Stimulated activated CD4-positive, alpha-beta T cell treated with anti-CD3 and anti-CD28 coated beads, TNF-alpha, amount 100 ng/mL, for 48 hours (primary cell): ENCODE measurements at places on chromosomes 5 and 9.
A peak's percentile ranks its signal among the peaks of the same experiment; 100 is the strongest.

DNA sequence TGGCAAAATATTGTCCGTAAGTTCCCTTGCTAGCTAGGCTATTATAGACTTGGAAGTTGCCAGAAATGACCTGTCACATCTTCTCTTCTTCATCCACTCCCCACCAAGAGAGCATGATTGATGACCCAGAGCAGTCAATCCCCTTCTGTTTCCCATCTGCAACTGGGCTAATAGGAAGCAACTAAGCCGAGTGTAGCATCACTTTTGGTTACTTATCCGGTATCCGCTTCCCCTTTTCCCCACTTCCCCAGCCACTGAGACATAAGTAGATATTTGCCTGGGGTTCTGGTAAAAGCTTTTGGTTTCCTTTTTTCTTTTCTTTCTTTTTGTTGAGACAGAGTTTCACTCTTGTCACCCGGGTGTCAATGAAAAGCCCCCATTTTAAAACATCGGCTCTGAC is 29.4 kb upstream of the LIFR start:
- DNase-seq: no peak

DNA sequence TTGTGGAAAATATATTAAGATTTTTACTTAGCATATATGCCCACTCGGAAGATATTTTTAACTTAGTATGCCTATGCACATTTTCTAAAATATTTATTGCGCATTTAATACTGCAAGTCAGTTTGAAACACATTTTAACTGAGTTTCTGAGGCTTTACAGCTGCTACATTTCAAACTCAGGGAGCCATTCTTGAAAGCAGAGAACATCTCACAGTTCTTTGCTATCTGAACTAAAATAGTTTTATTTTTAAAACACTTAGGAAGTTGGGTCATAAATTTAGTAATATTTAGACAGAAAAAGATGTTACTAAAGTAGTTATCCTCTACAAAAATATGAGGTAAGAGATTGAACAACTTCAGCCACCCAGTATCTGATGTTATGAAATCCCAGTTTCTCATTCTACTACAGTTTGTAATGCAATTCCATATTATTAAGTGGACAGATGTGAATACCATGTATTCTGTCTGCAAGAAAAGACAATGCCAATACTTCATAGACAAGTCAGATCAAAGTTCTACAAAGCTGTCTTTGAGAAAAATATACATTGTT is 409.9 kb upstream of the EDIL3 start:
- no peak for DNase-seq

GRCh38 chr5:173624282-173624681 is 7.8 kb upstream of the BOD1 start:
- no peak for DNase-seq

GRCh38 chr5:111234125-111234524 is 9.9 kb downstream of the CAMK4 start:
- DNase-seq: no peak

- no peak for DNase-seq
Observed at GRCh38 chr9:130940027-130940549, 1.0 kb upstream of the FIBCD1 start.

DNA sequence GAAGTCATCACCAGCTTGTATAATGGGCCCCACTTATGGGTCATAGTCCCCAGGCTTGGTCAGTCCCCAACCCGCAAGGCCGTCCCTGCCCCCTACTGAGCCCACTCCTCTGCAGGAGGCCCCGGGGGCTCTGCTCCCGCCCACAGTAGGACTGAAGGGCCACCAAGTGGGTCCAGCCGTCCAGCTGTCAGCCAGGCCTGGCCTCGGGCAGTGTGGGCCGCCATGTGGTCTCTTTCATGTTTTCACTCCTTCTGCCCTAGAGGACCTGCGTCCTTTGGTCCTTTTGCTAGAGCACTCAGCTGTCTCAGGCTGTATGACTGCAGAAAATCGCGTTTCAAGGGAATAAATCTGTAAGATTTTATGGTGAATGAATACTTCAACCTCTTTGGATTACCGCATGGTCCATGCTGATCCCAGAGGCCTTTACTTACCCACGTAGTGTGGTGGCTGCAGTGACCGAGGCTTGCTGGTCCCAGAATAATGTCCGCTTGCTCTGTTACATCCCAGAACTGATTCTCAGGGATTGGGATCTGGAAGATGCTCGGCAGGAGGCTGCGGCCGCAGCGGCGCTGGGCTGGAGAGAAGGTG is 105.7 kb upstream of the FAM120A start:
- no peak for DNase-seq

DNA sequence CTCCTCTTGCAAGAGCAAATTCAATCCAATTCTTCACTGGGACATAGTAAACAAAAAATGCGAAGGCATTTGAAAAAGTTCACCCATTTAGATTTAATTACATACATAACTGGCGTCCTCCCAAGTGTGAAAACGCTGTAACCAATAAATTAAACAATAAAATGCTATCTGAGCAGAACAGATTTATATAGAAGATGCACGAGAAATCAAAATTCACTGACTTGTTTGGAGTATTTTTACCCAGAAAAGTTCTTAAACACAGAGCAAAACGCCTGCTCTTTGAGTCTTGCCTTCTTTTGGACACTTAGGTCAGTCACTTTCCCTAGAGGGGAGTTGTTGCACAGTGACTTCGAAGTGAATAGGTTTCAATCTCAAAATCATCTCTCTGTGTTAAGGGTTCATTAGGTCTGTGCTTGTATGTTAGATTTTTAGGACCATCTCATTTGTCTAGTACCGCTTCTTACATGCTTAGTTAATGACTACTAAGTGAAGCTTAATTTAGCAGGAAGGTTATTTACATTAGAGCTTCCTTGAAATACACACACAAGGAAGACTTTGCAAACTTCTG is 1.9 kb downstream of the ALDH1A1 start:
- no peak for DNase-seq

DNA sequence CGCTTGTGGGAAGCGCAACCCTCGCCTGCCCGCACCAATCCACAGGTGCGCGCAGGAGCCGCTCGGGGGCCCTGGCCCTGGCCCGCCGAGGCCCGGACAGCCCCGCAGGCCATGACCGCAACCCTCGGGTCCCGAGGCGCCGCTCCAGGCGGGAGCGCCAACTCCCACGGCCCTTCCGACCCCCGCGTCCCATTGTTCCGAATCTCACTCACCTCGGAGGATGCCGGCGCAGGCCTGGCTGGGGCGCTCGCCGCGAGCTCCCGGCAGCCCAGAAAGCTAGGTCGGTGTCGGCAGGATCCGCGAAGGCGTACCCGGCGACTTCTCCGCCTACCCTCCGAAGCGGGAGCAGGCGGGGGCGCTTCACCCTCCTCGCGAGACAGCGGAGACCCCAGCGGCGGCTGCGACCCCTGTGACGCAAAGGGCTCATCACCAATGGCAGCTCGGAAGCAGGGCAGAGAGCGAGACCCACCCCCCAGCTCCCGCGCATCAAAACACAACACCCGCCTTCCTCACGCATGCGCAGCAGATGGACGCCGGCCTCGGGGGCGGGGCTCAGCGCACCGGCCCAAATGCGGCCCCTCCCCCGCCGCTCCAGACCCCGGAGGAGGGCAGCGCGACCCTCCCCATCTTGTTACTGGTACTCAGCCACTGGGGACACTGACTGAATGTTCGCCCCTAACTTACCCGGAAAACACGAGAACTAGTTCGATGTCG is 1.4 kb upstream of the SMIM27 start:
- peak; percentile 89 for DNase-seq

GRCh38 chr9:81508476-81508875 is 180.9 kb downstream of the TLE1 start:
- no peak for DNase-seq
